ENCODE measurements at places on chromosomes 6 and 20. TPM values are rescaled to one million over a fixed set of nuclear protein-coding genes. Genes with fewer than 3 reads are reported as not detected.

DNA sequence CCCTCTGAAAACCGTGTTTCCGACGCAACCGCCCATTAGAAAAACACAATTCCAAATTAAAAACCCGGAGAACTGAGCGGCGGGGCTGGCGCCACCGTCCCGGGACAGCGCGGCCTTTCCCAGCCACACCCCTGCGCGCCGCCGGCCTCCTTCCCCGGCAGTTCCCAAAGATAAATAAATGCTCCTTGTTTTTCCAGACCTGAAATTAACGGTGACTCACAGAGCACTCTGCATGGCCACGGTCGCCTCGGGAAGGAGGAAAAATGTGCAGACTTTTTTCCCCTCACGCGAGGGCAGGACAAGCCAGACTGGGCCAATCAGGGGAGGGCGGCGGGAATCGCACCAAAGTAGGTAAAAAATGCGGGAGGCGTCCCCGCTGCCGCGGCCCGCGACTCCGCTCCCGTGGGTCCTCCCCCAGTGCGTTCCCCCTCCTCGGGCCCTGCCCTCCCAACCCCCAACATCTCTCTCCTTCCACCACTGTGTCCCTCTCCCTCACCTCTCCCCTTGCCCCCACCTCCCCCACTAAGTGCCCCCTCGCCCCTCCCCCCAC, 828 bp upstream of the DSTN start:
- peak; percentile 78 for DNase-seq

- no peak for DNase-seq
Observed at GRCh38 chr20:62943396-62943795, 5.4 kb downstream of the GID8 start.

Gene ULBP2
- total RNA-seq, result 9.9 TPM

- no peak for DNase-seq
Observed at GRCh38 chr6:111606620-111607115, 990 bp upstream of the TRAF3IP2 start.

Gene MYO6
- total RNA-seq, result 135 TPM

GRCh38 chr6:35737413-35738211, 780 bp downstream of the ARMC12 start:
- no peak for DNase-seq

- no peak for DNase-seq
Observed at GRCh38 chr6:29112135-29112534, 4.3 kb downstream of the OR2J3 start.

Gene ARMH2
- not detected for total RNA-seq

Gene FAM162B
- 1.5 TPM for total RNA-seq

Gene SUMO4
- 4.8 TPM for total RNA-seq

DNA sequence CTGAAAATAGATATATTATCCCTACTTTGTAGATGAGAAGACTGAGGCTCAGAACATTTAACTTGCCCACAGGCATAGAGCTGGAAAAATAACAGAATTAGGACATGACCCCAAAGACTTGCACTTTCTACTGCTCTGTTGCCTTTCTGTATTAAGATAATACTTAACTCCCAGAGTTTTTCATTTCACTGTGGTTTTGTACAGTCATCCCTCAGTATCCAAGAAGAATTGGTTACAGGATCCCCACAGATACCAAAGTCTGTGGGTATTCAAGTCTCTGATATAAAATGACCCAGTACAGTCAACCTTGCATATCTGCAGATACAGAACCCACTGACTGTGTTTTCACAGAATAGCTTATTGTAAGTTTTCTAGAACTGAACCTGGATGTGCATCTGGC, 16.8 kb downstream of the MRS2 start:
- DNase-seq, result no peak

Gene C20orf202
- 0.92 TPM for total RNA-seq

Gene PAX1
- not detected for total RNA-seq

- no peak for DNase-seq
Observed at GRCh38 chr20:41506192-41506915, 111.8 kb downstream of the CHD6 start.

- no peak for DNase-seq
Observed at GRCh38 chr6:46832816-46833215, 39.6 kb downstream of the MEP1A start.

DNA sequence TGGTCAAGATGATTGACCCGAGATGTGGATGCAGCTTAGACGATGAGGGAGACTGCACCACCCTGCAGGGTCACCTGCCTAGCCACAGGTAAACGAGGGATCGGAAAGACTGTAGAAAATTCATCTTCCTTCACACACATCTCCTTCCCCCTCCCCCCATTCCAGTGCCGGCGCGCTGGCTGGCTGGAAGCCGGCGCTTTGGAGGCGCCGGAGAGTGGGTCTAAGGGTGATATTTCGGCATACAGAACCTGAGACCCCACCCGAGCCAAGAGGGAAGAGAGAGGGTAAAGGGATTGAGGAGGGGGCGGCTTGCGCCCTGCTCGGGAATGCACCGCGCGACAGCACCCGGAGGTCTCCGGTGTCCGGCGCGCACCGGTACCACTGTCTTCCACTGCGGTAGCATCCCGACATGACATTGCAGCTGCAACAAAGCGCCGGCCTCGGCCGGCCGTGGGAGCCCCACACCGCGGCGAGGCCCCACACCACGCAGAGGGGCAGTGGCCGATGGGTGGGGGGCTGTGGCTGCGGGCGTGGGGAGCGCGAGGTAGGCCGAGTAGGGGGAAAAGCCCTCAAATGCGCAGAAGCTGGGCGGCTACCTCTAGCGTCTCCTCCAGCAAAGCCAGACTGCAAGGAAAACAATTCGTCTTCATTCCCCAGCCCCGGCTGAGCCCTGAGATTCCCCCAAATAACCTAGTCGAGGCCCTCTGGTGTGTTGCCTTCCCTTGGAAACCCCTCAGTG, 984 bp downstream of the TNFRSF21 start:
- peak; percentile 33 for DNase-seq

- peak; percentile 11 for DNase-seq
Observed at GRCh38 chr20:13567663-13568062, 71.1 kb downstream of the TASP1 start.

Gene IL17F
- total RNA-seq, result not detected

DNA sequence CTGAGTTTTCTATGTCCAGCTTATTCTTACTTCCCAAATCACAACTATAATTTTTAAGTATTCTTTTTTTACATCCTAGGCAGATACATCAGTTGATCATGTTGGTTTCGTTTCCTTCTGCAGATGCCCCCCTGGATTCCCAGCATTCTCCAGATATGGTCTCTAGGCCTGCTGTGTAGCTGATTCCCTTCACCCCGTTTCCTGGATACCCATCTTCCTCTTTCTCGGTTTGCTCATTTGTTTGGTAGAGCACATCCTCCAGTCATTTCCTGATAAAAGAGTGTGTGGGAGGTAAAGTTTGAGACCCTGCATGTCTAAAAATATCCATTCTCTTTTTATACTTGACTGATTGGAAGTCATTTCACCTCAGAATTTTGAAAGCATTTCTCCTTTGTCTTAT, 66.4 kb downstream of the ANKS1A start:
- no peak for DNase-seq

Gene SLC35F1
- total RNA-seq, result 0.23 TPM

- peak; percentile 14 for DNase-seq
Observed at GRCh38 chr20:36093025-36093803, 61.3 kb upstream of the EPB41L1 start.

DNA sequence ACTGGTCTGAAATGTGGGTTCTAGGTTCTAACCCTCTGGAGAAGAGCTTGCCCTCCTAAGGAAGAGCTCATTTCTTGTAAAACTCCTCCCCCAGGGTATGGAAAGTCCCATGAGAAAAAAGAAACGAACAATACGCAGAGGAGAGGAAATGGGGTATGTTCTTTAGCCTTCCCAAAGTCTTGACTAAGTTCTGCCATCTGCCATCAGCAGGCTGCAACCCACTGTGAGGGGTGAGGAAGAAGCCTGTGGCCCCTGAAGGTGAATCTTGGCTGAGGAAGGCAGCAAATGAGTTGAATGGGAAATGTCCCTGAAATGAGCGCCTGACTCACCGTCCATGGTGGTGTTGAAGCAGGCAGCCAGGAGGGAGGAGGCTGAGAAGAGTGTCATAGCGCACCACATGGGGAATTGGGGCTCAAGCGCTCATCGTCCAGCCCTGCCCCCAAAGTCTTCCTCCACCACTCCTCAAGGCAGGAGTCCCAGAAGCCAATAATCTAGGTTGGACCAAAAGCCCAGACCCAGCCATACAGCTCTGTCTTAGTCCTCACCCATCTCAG, 10.4 kb upstream of the MATN4 start:
- DNase-seq, result no peak

- DNase-seq, result no peak
Observed at GRCh38 chr20:23155141-23155590, 69.0 kb upstream of the CD93 start.

Gene BPIFA1
- total RNA-seq, result not detected

- no peak for DNase-seq
Observed at GRCh38 chr6:38170666-38171355, 351.3 kb downstream of the ZFAND3 start.

DNA sequence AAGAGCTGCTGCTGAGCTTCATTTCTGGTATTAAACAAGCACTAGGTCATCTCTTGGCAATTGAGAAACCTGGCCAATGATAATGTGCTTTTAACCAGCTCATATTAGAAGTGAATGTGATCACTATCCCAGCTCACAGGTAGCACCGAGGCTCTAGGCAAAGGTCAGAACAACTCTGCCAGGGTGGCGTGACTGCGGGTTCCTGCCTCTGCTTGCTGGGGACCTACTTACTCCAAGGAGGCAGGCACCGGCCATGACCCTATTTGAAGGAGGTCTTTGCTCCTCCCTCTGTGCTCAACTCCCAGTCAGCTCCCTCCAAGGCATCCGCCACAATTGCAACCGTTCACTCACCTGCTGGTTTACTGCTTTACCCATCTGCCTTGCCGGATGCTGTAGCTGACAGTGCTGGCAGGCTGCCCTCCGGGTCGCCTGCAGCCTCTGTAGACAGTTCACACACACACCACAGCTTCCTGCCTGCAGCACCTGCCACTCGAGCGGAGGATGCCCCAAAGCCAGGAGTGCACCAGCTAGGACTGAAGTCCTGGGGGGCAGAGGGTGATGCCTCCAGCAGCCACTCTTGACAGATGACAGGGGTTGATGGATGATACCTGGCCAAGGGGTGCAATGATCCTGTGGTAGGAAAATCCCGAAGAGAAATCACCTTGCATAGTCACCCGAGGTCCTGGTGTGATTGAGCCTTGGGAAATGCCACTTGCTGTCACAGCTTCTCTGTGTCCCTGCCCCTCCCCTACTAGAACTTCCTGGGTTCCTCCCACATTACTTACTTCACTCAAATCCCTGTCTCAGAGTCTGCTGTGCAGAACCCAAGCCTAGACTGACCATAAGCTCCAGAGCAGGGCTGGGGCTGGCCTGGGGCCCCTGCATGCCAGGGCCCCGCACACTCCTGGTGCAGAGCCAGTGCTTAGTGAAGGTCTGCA, 8.8 kb upstream of the VSX1 start:
- no peak for DNase-seq
